ENCODE measurements at places on chromosomes 16 and 17. TPM values are rescaled to one million over a fixed set of nuclear protein-coding genes. Genes with fewer than 3 reads are reported as not detected.

Gene SDK2
- 1.0 TPM for total RNA-seq

Gene ZNF205
- 5.5 TPM for total RNA-seq

Gene DRG2
- 29.0 TPM for total RNA-seq

Gene TAX1BP3
- 52.7 TPM for total RNA-seq

Gene SLC13A2
- not detected for total RNA-seq

Gene CDH3
- total RNA-seq, result not detected

Gene WWP2
- 79.4 TPM for total RNA-seq

Gene FAM20A
- total RNA-seq, result 26.8 TPM

DNA sequence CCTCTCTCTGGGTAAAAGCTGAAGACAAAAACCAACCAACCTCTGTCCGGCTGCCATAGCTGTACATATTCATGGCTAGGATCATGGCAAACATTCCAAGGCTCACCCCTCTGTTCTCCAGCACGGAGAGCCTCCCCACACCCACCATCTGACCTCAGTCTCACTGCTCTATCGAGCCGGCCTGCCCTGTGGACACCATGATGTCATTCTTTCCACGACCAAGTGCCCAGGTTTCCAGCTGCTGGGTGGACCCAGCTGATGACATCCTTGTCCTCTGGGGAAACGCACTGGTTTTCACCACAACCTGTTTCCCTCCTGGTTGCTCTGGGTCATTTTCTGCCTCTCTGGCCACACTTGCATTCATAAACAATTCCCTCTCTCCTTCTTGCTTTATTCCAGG, 67.7 kb downstream of the NDEL1 start:
- H3K27ac ChIP-seq, result no peak overlapping the region
- H3K27me3 ChIP-seq, result no peaks in the 10 kb centered on the region
- H3K4me1 ChIP-seq, result no peaks in the 10 kb centered on the region
- peak; percentile 25 for DNase-seq

DNA sequence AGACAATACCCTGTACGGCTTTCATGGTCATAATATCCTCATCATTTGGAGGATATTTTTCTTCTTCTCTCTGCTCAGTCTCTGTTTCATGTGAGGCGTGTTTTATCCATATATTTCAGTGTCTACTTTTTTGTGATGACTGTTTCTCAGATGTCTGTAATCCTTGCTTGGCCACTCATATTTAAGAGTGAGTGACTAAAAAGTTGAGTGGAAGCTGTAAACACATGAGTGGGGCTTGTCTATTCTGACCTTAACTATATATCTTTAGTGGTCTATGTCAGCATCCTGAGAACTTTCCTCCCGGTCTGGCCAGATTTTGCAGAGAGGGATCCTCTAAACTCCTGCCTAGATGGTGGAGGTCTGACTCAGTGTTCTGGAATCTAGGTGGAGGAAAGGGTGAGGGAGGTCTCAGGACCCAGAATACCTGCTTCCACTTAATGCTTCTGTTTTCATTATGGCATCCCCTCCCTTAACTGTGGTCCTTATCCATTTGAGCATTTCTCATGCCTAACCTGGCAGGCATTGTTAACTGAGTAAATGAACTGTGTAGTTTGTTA, 6.0 kb downstream of the DDX19B start:
- H3K27ac ChIP-seq, result no peak overlapping the region
- DNase-seq, result no peak
- H3K4me1 ChIP-seq, result peaks cover 19% of the 10 kb centered on the region
- H3K4me3 ChIP-seq, result no peak overlapping the region
- H3K36me3 ChIP-seq, result peaks cover 3% of the 10 kb centered on the region
- H3K27me3 ChIP-seq, result no peaks in the 10 kb centered on the region

GRCh38 chr17:17309356-17309755, 6.2 kb downstream of the NT5M start:
- H3K27ac ChIP-seq, result no peak overlapping the region
- no peak overlapping the region for H3K4me3 ChIP-seq
- DNase-seq, result no peak
- H3K36me3 ChIP-seq, result no peaks in the 10 kb centered on the region
- H3K4me1 ChIP-seq, result peaks cover 9% of the 10 kb centered on the region

GRCh38 chr17:17415006-17415405, 61.8 kb upstream of the MED9 start:
- peaks cover 9% of the 10 kb centered on the region for H3K27me3 ChIP-seq
- H3K4me3 ChIP-seq, result no peak overlapping the region
- peaks cover 20% of the 10 kb centered on the region for H3K4me1 ChIP-seq
- H3K36me3 ChIP-seq, result no peaks in the 10 kb centered on the region
- H3K27ac ChIP-seq, result no peak overlapping the region
- DNase-seq, result no peak

DNA sequence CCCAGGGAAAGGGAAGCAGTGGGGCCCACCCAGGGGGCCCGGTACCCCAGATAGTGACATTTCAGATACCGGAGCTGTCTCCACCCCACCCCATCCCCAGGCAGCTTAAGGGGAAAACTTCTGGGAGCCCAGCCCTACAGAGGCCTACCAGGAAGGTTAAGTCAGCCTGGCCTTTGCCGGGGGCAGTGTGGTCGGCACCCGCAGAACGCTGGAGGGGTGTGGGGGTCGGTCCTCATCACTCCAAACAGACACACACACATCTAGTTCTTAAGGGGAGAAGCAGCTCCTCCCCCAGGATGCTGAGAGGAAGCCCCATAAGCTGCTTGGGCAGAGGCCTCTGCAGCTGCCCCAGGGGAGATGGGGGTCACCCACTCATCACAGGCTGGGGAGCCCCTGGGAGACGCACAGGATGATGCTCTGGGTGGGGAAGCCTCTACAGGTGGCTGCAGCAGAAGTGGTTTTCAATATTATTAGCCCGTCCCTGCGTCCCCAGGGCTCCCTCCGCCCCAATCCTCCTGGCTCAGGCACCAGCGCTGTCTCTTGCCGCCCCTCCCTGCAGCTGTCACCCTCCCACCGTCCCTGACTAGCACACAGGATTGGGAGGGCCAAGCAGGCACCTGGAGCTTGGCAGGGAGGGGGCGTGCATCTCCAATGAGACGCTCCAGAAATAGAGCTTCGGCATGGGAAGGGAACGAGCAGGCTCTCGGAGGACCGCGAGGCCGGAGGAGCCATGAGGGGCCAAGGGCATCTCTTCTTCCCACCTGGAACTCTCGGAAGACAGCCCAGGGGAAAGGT, 1.4 kb upstream of the ABR start:
- H3K36me3 ChIP-seq, result no peaks in the 10 kb centered on the region
- H3K27me3 ChIP-seq, result no peaks in the 10 kb centered on the region
- H3K4me3 ChIP-seq, result no peak overlapping the region
- no peak for DNase-seq

DNA sequence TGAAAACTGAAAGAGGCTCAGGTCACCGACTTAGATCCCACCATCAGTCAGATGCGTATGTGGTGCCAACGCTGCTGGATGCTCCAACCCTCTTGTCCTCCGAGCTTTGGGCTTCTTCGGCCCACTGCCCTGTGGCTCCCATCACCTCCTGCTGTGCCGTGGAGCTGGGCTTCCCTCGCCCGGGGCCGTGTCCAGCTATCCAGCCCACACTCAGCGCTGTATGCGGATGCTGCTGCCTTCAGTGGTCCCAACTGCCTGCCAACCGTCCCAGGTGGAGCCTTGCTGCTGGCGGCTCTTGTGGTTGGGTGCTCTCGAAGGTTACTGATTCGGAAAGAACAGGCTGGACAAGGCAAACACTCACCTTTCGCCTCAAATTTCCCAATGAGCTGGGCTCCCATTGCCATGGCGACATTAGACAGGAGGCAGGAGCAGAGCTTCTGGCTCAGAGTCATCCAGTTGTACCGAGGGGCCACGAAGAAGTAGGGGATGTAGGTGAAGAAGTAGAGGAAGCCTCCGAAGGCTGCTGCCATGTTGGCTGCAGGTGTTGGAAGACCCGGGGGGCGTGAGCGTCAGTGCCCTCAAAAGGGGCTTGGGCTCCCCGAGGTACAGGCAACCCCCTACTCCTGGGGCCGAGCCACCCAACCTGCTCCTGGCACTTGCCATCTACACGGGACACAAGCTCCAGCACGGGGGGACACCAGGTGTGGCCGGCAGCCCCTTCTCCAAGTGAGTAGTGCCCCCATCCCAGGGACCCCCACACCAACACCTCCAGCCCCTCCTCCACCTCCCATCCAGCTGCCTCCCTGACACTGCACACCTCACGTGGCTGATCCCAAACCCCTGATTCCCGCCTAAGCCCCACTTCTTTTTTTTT, 32.2 kb downstream of the ABCA3 start:
- peaks cover 44% of the 10 kb centered on the region for H3K36me3 ChIP-seq
- H3K27me3 ChIP-seq, result no peaks in the 10 kb centered on the region
- no peak for DNase-seq
- H3K4me1 ChIP-seq, result no peaks in the 10 kb centered on the region
- H3K27ac ChIP-seq, result no peak overlapping the region

DNA sequence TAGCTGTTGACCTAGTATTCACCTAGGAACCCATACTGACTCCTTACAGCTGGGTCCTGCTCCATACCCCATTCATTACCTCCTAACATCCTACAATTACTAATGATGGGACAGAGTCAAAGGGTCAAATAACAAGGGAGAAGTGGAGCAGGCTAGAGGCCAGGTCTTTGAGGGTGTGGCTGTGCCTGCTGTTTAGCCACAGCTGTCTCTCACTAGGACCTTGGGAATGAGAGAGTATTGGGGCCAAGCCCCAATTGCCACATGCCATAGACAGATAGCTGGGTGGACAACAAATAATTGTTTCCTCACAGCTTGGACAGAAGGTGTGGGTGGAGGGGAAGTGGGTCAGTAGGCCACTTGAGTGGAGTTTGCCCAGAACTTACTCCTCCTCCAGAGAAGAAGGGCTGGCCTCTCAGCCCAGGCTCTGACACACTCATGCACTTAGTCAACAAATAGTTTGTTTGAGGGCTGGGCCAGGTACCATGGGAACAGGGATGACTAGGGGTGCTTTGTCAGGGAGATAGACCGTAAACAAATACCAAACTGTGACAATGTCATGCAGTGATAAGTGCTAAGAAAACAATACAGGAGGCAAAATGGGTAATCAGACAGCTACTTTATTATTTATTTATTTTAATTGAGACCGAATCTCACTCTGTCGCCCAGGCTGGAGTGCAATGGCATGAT, 10.2 kb upstream of the CENPT start:
- DNase-seq, result peak; percentile 65
- peaks cover 12% of the 10 kb centered on the region for H3K36me3 ChIP-seq
- no peak overlapping the region for H3K4me3 ChIP-seq
- H3K27ac ChIP-seq, result peak overlapping the region; percentile 13
- H3K4me1 ChIP-seq, result peaks cover 56% of the 10 kb centered on the region

- peaks cover 9% of the 10 kb centered on the region for H3K36me3 ChIP-seq
- peaks cover 57% of the 10 kb centered on the region for H3K4me1 ChIP-seq
- H3K27me3 ChIP-seq, result no peaks in the 10 kb centered on the region
- no peak overlapping the region for H3K4me3 ChIP-seq
- peak overlapping the region; percentile 1 for H3K27ac ChIP-seq
These were observed 44.3 kb downstream of the MPRIP start for GRCh38 chr17:17086585-17086984.

GRCh38 chr17:2053380-2054261, 1.3 kb upstream of the HIC1 start:
- peak overlapping the region; percentile 69 for H3K4me3 ChIP-seq
- H3K4me1 ChIP-seq, result peaks cover 78% of the 10 kb centered on the region
- H3K27ac ChIP-seq, result peak overlapping the region; percentile 94
- H3K27me3 ChIP-seq, result peaks cover 91% of the 10 kb centered on the region
- no peaks in the 10 kb centered on the region for H3K36me3 ChIP-seq

DNA sequence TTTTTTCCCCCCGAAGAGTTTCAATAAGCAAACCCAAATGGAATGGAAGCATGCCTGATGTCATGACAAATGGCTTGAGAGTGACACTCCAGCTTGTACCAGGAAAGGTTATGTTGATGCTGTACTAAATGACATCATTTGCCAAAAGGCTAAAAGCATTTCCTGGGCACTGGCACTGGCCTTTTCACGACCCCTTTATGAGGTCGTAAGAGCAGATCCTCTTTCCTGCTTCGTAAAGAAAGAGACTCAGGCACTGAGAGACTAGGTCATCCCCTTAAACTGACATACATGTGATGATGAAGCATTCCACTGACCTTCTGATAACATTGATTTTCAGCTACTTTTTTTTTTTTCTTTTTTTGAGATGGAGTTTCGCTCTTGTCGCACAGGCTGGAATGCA, 30.5 kb downstream of the CEP295NL start:
- H3K4me3 ChIP-seq, result no peak overlapping the region
- no peak for DNase-seq
- H3K27me3 ChIP-seq, result no peaks in the 10 kb centered on the region
- H3K36me3 ChIP-seq, result peaks cover 16% of the 10 kb centered on the region
- peaks cover 44% of the 10 kb centered on the region for H3K4me1 ChIP-seq
- H3K27ac ChIP-seq, result peak overlapping the region; percentile 60

- no peak overlapping the region for H3K4me3 ChIP-seq
- H3K27ac ChIP-seq, result no peak overlapping the region
- H3K4me1 ChIP-seq, result peaks cover 9% of the 10 kb centered on the region
- no peaks in the 10 kb centered on the region for H3K36me3 ChIP-seq
- DNase-seq, result no peak
These were observed 178.0 kb downstream of the WWOX start for GRCh38 chr16:78277321-78278055.

- H3K36me3 ChIP-seq, result no peaks in the 10 kb centered on the region
- no peaks in the 10 kb centered on the region for H3K27me3 ChIP-seq
- H3K27ac ChIP-seq, result peak overlapping the region; percentile 58
- H3K4me1 ChIP-seq, result no peaks in the 10 kb centered on the region
These were observed 36.3 kb downstream of the GRB7 start for GRCh38 chr17:39774047-39774446.

GRCh38 chr17:55540414-55541091, 29.3 kb upstream of the SMIM36 start:
- H3K4me1 ChIP-seq, result no peaks in the 10 kb centered on the region
- no peak overlapping the region for H3K27ac ChIP-seq
- no peaks in the 10 kb centered on the region for H3K36me3 ChIP-seq
- no peak overlapping the region for H3K4me3 ChIP-seq
- no peaks in the 10 kb centered on the region for H3K27me3 ChIP-seq
- no peak for DNase-seq

- H3K27ac ChIP-seq, result peak overlapping the region; percentile 94
- peak overlapping the region; percentile 76 for H3K4me3 ChIP-seq
- no peaks in the 10 kb centered on the region for H3K36me3 ChIP-seq
- DNase-seq, result no peak
- H3K27me3 ChIP-seq, result no peaks in the 10 kb centered on the region
These were observed 3.0 kb upstream of the MTMR4 start for GRCh38 chr17:58517378-58517927.

GRCh38 chr16:50902457-50902856, 160.6 kb downstream of the CYLD start:
- H3K27ac ChIP-seq, result no peak overlapping the region
- no peak for DNase-seq
- no peaks in the 10 kb centered on the region for H3K4me1 ChIP-seq

- no peaks in the 10 kb centered on the region for H3K4me1 ChIP-seq
- H3K27me3 ChIP-seq, result no peaks in the 10 kb centered on the region
- DNase-seq, result no peak
These were observed 143.3 kb downstream of the USP31 start for GRCh38 chr16:23005951-23006350.

GRCh38 chr16:87445486-87445885, 47.3 kb downstream of the ZCCHC14 start:
- peaks cover 16% of the 10 kb centered on the region for H3K4me1 ChIP-seq
- no peak overlapping the region for H3K4me3 ChIP-seq
- no peak for DNase-seq
- H3K27ac ChIP-seq, result no peak overlapping the region
- peaks cover 46% of the 10 kb centered on the region for H3K36me3 ChIP-seq

GRCh38 chr17:42428141-42428944, 5.3 kb upstream of the CAVIN1 start:
- DNase-seq, result peak; percentile 91
- H3K27me3 ChIP-seq, result peaks cover 7% of the 10 kb centered on the region
- no peak overlapping the region for H3K4me3 ChIP-seq
- no peak overlapping the region for H3K27ac ChIP-seq
